A549 treated with Hydrocortisone at 1 μM for 4 hours (cell line): ENCODE measurements at places on chromosomes 6 and 20. TPM values are rescaled to one million over a fixed set of nuclear protein-coding genes. Genes with fewer than 3 reads are reported as not detected.

The CALHM6 gene
- total RNA-seq, result not detected in 5 replicates

The ADGRG6 gene
- total RNA-seq, result 43.1 to 79.0 TPM (median 64.0 TPM) in 5 replicates

The GPLD1 gene
- total RNA-seq, result 0.71 to 1.4 TPM (median 1.1 TPM) in 5 replicates

The CCDC170 gene
- total RNA-seq, result 0.03 to 0.12 TPM (median 0.08 TPM) in 4 of 5 replicates, not detected in the other

The ATAT1 gene
- 4.8 to 6.8 TPM (median 5.9 TPM) in 5 replicates for total RNA-seq
